ENCODE measurements at places on chromosomes 2 and 18.

GRCh38 chr18:63346031-63346430 is 21.0 kb downstream of the KDSR start:
- DNase-seq = peak; percentile 82

GRCh38 chr18:27808683-27809082 is 368.2 kb downstream of the CDH2 start:
- no peak for DNase-seq

DNA sequence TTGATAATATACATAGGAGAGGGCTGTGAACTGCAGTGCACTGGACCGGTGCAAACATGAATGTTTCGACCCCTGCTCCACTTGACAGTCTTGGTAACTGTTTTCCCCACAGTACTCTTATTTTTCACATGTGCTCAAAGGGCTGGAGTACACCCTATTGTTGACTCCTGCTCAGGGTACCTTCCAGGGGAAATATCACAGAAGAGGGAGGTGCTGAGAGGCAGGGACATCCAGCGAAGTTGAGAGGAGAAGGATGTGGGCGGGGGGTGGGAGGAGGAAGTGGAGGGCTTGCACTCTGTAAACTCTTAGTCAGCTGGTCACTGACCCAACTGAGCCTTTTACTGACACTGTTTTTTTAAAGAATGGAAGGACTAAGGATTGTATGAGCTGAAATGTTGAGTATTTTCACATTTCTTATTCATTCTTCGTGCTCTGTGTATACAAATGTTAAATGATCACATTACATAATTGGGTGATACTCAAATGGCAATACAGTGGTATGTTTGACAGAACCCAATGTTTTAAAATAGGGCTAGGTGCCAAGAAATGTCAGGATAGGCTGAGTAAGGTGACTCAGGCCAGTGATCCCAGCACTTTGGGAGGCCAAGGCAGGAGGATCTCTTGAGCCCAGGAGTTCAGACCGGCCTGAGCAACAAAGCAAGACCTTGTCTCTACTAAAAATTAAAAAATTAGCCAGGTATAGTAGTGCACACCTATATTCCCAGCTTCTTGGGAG is 10.0 kb downstream of the INPP4A start:
- no peak for DNase-seq

GRCh38 chr2:1222056-1222455 is 191.2 kb upstream of the TPO start:
- no peak for DNase-seq

DNA sequence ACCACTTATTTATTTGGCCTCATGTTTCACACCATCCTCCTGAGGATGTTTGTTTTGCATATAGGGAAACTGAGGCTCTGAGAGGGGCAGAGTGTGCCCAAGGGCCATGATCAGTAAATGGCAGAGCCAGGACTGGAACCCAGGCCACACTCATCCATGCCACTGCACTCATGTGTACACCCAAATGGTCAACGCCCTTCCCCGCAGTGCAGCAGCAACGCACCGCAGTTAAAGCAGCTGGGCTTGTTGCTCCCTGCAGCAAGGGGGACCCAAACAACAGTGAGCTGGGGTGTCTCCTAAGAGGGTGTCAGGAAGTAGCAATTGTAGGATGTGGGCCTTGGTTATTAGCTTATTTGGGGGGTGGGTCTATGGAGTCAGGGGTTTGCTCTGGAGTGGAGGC is 36.6 kb downstream of the ZAP70 start:
- DNase-seq = peak; percentile 25

DNA sequence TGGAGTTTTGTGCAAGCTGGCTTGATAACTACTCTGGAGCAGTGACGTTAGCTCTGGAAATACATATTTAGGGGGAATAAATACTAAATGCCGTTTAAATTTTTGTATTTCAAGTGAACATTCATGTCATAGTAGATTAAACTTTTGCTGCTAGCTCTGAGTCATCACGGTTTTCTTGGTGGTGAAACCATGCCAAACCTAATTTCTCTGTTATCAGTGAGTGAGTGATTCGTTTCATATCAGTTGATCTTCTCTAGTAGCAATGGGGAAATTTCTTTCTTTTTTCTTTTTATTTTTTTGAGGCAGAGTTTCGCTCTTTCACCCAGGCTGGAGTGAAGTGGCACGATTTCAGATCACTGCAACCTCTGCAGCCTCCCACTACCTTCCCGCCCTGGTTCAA is 211.1 kb downstream of the PTPRM start:
- no peak for DNase-seq

DNA sequence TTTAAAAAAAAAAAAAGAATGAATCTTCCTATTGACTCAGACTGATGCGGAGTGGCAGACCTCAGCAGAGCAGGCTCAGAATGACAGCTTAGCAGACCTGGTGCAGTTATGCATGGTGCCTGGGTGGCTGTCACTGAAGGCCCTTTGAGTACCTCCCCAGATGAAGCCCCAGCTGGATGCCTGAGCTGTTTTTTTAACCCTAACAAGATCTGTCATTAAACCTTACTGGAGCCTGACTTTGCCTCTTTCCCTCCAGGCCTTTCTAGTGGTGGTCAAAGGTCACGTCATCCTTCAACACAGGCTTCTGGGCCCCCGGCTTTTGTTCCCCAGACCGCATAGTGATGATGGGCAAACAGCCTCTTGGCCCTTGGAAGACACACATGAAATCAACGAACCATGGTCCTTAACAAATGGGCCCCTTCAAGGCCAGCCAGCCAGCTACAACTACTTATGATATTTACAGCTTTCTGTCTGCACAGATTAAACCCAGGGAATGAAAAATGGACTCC is 138.3 kb upstream of the CYP1B1 start:
- no peak for DNase-seq

- DNase-seq = no peak
These were observed 70.0 kb upstream of the TAF1B start for GRCh38 chr2:9772999-9773902.

GRCh38 chr2:12271589-12271984 is 445.1 kb upstream of the TRIB2 start:
- DNase-seq = no peak
